ENCODE measurements at places on chromosomes 2 and 18.
A peak's percentile ranks its signal among the peaks of the same experiment; 100 is the strongest.

DNA sequence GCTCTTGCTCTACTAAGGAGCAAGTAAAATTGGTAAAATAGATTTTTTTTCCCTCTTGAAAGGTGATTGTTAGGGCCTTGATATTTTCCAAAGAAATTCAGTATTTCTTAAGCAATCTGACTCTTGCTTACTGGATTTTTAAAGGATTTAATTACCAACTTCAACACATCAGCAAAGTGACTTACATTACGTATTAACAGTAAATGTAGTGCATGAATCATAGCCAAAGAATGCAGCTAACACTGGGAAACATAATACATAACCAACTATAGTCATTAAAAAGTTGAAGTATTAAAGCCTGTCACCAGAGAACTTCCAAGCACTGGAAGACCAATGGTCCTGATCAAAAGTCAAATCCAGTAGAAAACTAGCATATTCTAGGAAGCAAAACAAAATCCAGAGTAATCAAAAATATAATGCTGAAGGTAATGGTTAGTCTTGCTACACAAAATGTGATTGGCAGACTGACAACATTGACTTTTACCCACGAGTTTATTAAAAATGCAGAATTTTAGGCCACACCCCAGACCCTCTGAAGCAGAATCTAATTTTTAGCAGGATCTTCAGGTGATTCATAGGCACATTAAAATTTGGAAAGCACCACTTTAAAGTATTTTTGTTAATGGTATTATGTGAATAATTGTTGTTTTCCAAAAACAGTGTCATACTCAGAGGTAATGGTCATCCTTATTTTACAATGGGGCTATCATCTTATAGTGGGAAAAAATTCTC lies 31.8 kb upstream of the CAVIN2 start:
- DNase-seq, result no peak

DNA sequence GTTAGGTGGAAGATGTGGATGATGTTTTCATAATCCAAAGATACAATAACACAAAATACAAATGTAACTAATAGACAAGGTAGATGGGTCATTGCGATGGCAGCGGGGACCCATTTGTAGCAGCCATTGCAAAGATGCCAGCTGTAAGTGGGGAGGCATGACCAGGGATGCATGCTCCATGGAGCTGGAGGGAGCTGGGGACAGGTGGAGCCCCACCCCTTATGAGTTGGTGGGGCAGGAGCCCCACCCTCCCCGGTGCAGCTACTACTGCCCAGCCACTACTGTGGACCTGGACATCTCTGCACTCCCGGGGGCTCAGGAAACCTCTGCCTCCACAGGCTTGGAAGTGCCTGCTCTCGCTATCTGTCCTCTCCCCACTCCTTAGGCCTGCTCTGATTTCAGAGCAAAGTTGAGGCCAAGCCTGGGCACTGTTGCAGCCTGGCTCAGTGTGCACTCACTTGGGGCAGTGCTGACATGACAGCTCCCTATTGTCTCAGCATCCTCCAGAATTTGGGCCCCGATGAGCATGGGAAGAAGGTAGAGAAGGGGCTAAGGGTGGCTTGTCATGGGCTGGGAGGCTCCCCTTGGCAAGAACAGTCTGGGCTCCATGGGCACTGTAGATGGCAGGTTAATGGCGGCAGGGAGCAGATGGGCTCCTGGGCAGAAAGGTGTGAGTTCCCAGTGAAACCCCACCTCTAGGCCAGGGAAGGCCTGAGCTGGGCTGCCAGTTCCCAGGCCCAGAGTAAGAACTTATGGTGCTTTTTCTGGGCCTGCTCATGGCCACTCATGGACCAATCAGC lies 81.1 kb downstream of the ZNF804A start:
- DNase-seq, result no peak

DNA sequence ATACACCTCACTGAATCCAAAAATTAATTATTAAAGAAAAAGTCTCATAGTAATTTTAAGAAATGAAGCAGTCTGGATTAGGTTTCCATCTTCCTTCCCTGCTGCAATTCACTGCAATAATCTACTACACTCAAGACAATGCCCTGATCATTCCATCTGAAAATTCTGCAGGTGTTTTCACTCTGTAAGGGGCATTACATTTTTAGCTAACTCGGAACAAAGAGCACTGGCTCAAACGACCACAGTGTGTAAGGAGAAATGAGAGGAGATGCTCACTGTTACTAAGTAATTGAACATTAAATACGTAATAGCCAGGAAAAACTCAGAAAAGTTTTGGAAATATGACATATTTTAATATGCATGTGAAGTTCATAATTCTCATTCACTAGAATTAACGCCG lies 1.3 kb downstream of the B4GALT6 start:
- no peak for DNase-seq

DNA sequence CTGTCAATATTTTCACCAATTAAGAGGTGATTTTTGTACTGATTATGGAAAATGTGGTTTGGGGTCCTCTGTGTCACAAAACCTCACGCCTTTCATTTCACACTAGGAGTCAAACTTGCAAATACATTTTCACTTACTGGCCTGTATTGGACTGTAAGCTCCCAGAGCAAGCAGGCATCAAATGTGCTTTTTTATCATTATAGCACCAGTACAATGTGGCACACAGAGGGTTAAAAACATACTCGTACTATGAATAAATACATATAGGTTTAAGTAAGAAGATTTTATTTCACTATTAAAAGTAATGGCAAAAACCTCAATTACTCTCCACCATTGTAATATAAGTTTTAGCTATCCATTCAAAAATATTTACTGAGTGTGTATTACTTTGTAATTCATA lies 56.7 kb downstream of the ABCB11 start:
- no peak for DNase-seq

GRCh38 chr2:20156836-20157192 lies 68.1 kb downstream of the SDC1 start:
- peak; percentile 4 for DNase-seq

DNA sequence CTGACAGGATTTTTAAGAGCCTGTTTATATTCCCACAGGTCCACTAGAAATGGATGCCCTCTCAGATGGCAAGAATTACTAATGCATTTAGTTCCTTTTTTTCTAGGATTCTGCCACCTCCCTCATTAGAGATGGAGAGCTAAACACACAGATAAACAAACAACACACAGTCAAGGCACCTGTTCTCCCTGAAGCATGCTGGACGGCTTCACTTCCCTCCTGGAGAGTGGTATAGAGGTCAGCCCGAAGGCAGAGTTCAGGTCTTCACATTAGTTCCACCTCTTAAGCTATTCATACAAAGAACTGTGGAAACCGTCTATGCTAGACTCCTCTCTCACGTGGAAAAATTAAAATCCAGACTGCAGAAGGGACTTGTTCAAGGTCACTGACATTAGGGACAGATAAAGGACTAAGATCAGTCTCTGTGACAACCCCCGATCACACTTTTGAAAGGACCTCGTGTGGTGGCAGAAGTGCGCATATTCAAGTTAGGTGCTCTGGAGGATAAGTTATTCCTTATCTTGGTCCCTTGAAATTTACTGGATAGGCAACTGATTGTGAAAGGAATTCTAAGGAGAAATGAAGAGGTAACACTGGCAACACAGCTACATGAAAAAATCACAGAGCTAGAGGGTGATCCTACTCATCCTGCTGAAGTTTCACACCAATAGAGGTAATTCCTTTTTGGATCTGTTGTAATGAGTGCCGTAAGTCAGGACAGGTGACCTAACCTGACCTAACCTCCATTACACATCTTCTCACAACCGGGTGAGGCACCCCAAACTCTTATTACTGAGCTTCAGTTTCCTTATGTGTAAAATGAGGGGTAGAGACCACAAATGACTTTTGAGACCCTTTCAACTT lies 75.1 kb downstream of the SPRED2 start:
- no peak for DNase-seq

GRCh38 chr18:55494441-55494840 lies 93.6 kb downstream of the TCF4 start:
- no peak for DNase-seq

GRCh38 chr2:204022550-204022949 lies 86.0 kb downstream of the ICOS start:
- DNase-seq, result peak; percentile 42

GRCh38 chr18:37516361-37516853 lies 49.2 kb downstream of the CELF4 start:
- DNase-seq, result no peak

GRCh38 chr2:227627769-227628168 lies 10.5 kb downstream of the SCYGR4 start:
- DNase-seq, result peak; percentile 53

DNA sequence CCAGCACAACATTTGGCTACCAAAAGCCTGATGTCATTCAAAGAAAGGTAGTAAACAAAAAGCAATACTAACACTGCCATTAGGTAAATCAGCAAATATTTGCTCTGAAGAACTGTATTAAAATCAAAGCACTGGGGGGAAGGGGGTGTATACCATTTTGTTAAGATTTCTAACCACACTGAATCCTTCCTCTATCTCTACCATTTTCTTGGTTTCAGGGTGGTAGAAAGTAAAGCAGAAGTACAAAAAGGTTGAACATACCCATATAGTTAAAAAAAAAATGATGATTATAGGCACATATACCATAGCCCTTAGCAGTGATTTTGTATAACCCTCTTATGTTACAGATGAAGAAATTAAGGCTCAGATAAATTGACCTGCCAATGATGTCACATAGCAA lies 437.6 kb downstream of the ZEB2 start:
- DNase-seq, result no peak

GRCh38 chr18:32618546-32618945 lies 147.9 kb upstream of the GAREM1 start:
- no peak for DNase-seq

DNA sequence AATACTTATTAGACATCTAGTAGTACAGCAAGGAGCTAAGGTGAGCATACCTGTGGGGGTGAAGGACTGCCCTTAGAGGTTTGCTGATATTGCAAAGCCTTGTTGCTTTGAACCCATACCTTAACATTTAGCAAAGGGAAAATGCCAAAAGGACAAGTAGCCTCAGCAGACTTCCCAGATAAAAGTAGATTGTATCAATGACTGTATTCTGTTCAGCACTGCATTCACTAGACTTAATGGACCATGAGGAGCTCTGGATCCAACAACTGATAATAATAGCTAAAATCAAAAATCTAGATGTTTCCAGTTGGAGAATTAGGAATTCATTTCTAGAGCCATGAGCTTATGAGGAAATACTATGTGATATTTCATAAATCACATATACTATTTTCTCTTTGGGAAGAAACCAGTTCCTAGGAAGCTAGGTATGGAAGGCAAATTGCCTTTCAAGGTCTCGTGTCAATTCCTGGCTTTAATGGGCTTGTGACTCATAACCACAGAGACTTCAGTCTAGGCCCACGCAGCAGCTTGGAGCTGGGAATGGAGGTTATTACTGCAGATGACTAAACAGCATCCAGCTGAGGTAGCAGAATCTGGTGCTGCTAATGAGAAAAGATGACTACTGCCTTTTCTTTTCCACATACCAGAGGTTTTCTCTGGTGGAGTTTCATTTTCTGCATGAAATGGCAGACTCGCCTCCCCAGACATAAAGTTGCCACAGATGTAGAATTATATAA lies 191.2 kb upstream of the NABP1 start:
- no peak for DNase-seq

- no peak for DNase-seq
Observed at GRCh38 chr18:48656582-48656981, 117.8 kb downstream of the CTIF start.

DNA sequence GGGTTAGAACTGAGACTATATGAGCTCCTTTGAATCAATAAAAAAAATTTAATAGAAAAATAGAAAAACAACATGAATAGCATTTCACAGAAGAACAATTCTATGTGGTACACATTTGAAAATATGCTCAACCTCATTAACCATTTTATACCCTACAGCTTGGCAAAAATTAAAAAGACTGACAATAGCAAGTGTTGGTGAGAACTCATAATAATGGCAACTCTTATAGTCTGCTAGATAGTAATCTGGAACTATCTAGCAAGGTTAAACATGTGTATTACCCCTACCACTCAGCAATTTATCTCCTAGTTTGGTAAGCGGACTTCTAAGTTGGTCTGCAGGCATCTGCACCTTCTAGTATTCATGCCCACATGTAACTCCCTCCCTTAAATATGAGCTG lies 67.8 kb downstream of the CYBRD1 start:
- no peak for DNase-seq

GRCh38 chr2:43178602-43179542 lies 47.5 kb downstream of the ZFP36L2 start:
- DNase-seq, result peak; percentile 24

DNA sequence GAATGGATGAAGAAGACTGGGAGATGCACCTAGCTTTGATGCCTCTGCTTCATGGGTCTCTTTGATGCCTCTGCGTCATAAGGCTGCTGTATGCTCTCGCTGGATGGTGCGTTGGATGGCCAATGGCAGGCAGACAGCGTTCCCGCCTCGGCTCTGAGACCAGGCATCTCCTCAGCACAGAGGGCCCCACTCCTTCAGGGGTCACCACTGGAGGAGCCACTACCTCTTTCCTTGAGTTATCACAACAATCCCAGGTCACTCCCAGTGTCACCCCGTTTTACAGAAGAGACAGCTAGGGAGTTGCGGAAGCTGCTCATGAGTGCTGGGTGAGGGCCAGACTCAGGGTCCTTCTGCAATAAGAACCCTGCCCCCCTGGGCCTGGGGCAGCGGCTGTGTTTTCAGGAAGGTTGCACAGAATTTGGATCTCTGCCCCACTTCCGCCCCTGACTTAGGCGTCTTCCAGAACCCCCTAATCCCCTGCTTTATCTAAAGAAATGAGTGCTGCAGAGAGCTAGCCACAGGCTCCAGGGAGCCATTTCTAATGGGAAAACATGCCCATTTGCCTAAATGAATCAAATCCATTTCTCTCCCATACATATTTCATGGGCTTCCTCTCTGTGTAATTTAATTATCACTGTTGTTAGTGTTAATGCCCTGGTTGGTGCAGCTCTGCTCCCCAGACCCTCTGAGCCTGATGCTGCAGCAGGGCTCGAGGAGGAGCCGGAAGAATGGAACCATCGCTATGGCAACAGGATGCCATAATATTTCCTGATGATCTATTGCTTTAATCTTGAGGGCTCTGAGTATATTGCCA lies 131.8 kb upstream of the HS6ST1 start:
- no peak for DNase-seq

DNA sequence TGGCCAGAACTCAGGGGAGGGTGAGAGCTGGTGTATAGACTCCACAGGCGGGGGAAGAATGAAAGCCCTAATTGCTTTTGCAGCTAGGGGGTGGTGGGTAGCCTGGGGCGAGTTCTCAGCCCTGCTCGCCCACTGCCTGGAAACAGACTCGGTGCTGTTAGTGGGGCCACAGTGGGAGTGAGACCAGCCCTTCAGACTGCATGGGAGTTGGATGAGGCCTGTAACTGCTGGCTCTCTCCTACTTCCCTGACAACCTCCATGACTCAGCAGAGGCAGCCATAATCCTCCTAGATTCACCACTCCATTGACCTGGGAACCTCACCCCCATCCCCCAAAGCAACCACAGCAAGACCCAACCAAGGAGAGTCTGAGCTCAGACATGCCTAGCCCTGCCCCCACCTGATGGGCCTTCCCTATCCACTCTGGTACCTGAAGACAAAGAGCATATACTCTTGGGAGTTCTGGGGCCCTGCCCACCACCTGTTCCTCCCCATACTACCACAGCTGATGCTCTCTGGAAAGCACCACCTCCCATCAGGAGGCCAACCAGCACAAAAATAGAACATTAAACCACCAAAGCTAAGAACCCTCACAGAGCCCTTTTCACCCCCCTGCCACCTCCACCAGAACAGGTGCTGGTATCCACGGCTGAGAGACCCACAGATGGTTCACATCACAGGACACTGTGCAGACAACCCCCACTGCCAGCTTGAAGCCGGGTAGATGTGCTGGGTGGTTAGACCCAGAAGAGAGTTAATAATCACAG lies 226.3 kb downstream of the EIPR1 start:
- no peak for DNase-seq

- no peak for DNase-seq
Observed at GRCh38 chr2:227349989-227350612, 25.1 kb downstream of the MFF start.

GRCh38 chr2:185663811-185664210 lies 74.8 kb upstream of the FSIP2 start:
- no peak for DNase-seq

Data from stimulated activated naive CD8-positive, alpha-beta T cell treated with anti-CD3 and anti-CD28 coated beads, Interleukin-15, amount 100 ng/mL, for 72 hours (primary cell).